Activated T-helper 1 cell treated with anti-CD3 and anti-CD28 coated beads, Interleukin-2, amount 50 U/mL, for 16 hours (primary cell): ENCODE measurements at places on chromosomes 1 and 21.

- DNase-seq: peak; percentile 35
These were observed 115.5 kb upstream of the IRF2BP2 start for GRCh38 chr1:234725177-234726132.

GRCh38 chr1:29515170-29515955 lies 279.0 kb downstream of the PTPRU start:
- DNase-seq: no peak

DNA sequence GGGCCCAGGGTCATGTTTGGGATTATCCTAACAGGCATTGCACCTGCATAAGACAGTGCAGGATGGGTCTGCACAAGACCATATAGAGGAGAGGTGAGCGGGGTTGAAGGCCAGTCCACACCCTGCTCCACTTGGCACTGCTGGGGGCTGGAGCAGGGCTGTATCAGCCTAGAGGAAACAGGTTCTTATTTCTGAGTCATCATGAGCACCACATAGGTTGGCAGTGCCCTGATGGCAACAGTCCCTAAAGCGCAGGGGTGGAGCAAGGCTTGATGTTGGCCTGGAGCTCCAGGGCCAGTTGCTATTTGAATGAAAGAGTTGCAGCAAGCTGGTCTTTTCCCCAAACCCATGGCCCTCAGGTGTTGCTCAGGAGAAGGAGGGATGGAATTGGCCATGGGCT lies 29.8 kb upstream of the BMP8B start:
- no peak for DNase-seq

GRCh38 chr1:189405419-189405818 lies 1072.2 kb downstream of the BRINP3 start:
- DNase-seq: no peak

DNA sequence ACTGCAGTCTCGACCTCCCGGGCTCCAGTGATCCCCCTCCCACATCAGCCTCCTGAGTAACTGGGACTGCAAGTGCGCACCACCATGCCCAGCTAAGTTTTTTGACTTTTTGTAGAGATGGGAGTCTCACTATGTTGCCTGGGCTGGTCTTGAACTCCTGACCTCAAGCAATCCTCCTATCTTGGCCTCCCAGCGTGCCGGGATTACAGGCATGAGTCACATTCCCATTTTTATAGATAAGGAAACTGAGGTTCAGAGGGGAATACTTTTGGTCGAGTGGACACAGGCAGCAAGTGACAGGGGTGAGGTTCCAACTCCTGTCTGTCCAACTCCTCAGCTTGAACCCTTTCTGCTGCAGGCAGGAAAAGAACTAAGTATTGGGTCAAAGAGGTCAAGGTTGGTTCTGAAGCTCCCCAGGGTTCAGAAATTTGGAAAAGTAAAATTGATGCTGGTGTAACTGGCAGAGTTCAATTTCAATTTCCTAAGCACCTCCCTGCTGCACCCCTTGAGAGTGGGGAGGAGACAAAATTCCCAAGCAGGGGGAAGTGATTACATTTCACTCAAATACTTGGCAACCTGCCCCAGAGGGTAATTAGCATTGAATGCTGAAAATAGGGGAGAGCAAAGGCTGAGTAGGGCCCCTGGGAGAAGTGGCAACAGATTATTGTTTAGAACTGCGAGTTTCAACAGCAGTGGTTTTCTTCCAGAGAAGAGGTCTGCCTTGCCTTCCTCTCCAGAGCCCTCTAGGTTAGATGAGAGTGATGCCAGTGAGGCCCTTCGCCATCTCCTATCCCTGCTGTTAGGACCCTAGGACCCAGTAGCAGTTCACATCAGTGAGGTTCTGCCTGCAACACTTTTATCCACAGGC lies 17.5 kb upstream of the ALPL start:
- DNase-seq: no peak

GRCh38 chr1:183218027-183218618 lies 32.1 kb downstream of the LAMC2 start:
- DNase-seq: no peak

- no peak for DNase-seq
These were observed 14.0 kb downstream of the LAPTM5 start for GRCh38 chr1:30743584-30744059.

DNA sequence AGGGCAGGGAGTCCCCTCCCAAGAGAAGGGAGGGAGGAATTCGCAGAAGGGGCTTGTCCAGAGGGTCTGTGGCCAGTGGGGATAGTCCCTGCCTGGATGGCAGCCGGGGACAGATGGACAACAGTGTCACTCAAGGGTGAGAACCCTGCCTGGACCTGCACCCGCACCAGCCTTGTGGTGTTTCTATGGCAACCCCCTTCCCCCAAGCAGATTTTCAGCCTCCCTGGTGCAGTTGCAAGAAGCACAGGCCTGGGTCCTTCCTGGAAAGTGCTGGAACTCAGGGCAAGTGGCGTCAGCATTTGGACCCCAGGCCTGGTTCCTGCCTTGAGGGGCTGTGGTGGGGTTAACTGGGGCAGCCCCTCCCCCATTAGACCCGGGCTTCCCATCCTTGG lies 83.8 kb upstream of the ACTL8 start:
- DNase-seq: no peak

DNA sequence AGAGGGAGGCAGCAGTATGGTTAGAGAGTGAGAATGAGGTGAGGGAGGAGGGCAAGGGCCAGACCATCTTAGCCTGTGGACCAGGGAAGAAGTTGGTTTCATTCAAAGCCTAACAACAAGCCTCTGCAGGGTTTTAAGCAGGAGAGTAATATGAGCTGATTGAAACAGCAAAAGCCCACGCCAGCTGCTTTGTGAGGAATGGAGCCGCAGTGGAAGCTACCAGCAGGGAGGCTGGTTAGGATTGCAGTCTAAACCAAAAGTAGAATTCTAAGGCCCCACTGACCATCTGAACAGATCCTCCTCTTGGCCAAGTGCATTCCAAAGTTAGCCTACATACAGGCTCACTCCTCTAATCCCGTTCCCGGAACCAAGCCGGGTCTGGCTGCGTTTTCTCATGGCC lies 44.8 kb downstream of the OLFML3 start:
- DNase-seq: no peak

DNA sequence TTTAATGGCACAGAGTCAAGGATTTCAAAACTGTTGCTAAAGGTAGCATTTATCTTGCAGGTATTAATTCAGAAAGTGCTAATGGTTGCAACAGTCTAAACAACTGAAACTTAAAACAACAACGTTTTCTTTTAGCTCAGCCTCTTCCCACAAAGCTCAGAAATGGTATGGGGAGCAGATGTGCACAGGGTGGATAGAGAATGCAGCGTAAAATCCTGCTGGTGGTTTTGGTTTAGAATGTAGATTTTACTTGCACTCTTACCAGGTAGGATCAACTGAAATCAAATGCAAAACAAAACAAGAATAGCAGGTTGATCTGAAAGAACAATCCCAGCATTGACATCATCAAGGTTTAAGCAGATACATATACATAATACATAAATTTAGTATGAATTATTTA lies 3.8 kb upstream of the LRRC8C start:
- no peak for DNase-seq

DNA sequence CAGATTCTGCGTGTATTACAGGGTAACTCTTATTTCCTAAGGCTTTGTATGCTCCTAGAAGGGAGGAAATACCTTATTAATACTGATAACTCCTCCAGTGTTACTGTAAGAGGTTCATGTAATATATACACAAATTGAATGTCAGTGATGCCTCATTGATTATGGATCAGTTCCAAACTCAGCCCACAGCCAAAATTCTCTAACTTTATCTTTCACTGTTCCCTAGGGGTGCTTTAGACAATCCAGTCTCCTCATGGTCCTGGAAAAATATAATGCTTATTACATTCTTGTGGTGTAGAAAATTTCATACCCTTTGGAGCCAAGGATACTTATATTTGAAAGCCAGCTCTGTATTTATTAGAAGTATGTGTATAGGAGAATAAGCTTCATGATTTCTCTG lies 73.0 kb downstream of the NGF start:
- no peak for DNase-seq

- DNase-seq: no peak
These were observed 72.7 kb downstream of the GALNT2 start for GRCh38 chr1:230139741-230140140.

DNA sequence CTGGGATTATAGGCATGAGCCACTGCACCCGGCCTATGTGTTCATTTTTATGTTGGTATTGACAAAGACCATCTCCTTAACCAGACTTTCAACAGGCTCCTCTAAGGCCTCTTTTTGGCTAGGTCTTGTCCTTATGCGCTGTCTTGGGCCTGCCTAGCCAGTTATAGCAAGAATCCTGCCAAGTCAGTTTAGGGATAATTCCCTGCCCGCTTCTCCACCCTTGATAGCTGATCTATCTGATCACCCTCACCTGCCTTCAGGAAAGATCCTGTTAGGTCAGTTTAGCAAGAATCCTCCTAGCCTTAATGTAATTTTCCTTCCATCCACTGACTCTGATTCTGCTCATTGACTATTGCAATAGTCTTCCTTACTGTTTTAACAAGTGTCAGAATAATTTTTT lies 2.4 kb upstream of the B4GALT3 start:
- DNase-seq: no peak

DNA sequence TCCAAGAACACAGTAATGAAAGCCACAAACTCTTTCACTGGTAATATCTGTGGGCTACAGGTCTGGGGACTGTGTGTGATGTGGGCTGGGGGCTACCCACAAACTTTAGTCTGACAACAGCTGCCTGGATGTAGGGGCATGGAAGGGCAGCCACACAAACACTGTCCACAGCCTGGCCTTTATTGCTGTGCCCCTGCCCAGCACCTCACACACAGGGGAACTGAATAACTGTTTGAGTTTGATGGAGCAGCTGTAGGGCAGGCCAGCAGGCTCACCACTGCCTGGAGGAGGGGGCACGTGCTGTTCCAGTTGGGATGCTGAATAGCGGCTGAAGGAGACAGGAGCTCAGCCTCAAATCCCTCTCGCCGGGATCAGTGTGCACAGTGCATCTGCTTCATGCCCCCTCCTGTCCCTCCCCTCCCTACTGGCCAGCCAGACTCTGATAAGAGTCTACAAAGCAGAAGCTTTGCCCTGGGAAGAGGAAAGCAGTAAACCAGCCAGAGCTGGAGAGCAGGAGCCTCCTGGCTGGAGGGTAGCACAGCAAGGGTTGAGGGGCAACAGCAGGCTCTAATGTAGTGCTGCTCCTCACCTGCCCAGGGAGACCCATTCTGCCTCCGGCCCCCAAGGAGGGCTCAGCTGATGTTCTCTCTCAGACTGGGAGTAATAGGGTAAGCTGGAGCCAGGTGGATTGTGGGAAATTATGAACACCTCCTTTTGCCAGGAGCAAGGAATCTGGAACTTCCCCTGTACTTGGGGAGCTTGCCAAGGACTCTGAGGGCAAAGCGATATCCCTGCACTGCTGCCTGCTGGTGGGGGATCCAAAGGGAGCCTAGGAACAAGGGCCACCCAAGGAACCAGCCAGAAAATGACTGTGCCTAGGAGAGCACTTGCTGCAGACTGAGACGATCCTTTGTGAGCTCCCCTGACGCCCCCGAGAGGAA lies 70.2 kb upstream of the GOLT1A start:
- no peak for DNase-seq
